A172 (cell line): ENCODE measurements at places on chromosomes 1 and 21. TPM values are rescaled to one million over a fixed set of nuclear protein-coding genes. Genes with fewer than 3 reads are reported as not detected.

The PPIAL4G gene
- total RNA-seq: not detected in 2 replicates

The UHMK1 gene
- 165 and 191 TPM in 2 replicates for total RNA-seq

The COL16A1 gene
- total RNA-seq: 12.7 and 26.2 TPM in 2 replicates

The TRIM45 gene
- total RNA-seq: 2.6 and 6.0 TPM in 2 replicates

The IL12RB2 gene
- not detected in 2 replicates for total RNA-seq

The CRYBG2 gene
- total RNA-seq: 0.02 and 0.17 TPM in 2 replicates

The VPS72 gene
- total RNA-seq: 163 and 207 TPM in 2 replicates

The ANXA9 gene
- total RNA-seq: 18.2 and 20.6 TPM in 2 replicates

The CPTP gene
- total RNA-seq: 17.0 and 19.5 TPM in 2 replicates

The KCNE1 gene
- 0.21 TPM in 1 of 2 replicates, not detected in the other for total RNA-seq

The WLS gene
- 32.3 and 49.4 TPM in 2 replicates for total RNA-seq

The PRRX1 gene
- 14.0 and 18.2 TPM in 2 replicates for total RNA-seq

The LCE1A gene
- total RNA-seq: not detected in 2 replicates

The RUSC1 gene
- total RNA-seq: 47.0 and 48.2 TPM in 2 replicates
